ENCODE measurements at places on chromosomes 6 and 20. TPM values are rescaled to one million over a fixed set of nuclear protein-coding genes. Genes with fewer than 3 reads are reported as not detected.

GRCh38 chr6:38027685-38028373, 208.3 kb downstream of the ZFAND3 start:
- H3K36me3 ChIP-seq = no peaks in the 10 kb centered on the region
- no peak overlapping the region for H3K4me3 ChIP-seq
- no peaks in the 10 kb centered on the region for H3K4me1 ChIP-seq
- DNase-seq = no peak
- no peak overlapping the region for H3K27ac ChIP-seq

DNA sequence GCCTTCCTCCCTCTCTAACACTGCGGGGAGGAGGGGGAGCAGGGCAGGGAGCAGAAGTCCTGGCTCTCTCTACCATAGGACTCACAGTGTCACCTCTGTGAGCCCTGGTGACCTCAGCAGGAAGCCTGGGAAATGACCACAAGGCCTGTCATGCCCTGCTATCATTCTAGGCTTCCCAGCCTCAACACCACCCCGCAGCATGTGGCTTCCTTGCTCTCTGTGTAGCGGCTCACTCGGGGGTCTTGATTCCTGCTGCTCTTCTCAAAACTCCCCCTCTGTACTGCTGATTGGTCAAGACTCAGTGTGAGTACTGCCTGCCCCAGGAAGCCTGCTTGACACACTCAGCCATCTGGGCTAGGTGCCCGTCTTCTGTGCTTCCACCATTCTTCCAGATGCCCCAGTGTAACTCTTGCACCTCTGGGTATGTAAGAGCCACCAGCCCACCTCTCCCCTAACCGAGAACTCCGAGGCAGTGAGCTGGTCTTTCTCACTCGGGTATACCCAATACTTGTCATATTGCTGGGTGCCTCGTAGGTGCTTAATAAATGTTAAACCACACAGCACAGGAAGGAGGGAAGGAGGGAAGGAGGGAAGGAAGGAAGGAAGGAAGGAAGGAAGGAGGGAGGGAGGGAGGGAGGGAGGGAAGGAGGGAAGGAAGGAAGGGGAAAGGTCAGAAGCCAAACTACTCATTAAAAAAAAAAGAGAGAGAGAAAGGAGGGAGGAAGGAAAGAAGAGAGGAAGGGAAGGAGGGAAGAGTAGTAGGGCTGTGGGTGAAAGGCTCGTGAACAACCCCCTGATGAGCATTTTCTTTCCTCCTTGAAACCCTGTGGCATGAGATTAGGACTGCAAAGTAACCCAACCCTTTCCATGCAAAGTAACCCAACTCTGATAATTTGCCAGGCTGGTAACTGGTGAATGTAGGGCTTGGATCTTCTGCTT, 5.0 kb downstream of the MDFI start:
- no peak for DNase-seq
- no peak overlapping the region for H3K4me3 ChIP-seq
- no peaks in the 10 kb centered on the region for H3K36me3 ChIP-seq
- H3K27me3 ChIP-seq = peaks cover 21% of the 10 kb centered on the region

The DSP gene
- 6.0 TPM for total RNA-seq

The EIF6 gene
- 87.9 TPM for total RNA-seq

The PTPRT gene
- not detected for total RNA-seq

- no peak for DNase-seq
- H3K27me3 ChIP-seq = no peaks in the 10 kb centered on the region
- no peak overlapping the region for H3K4me3 ChIP-seq
- H3K27ac ChIP-seq = no peak overlapping the region
Observed at GRCh38 chr6:135383301-135383700, 114.2 kb downstream of the AHI1 start.

The MDFI gene
- total RNA-seq = 13.5 TPM

The SCUBE3 gene
- 1.3 TPM for total RNA-seq

The DYNLT1 gene
- 47.3 TPM for total RNA-seq

GRCh38 chr6:34143884-34144580, 1.9 kb downstream of the GRM4 start:
- DNase-seq = no peak
- H3K36me3 ChIP-seq = no peaks in the 10 kb centered on the region
- peaks cover 38% of the 10 kb centered on the region for H3K4me1 ChIP-seq

The TRMT11 gene
- total RNA-seq = 33.9 TPM

GRCh38 chr6:28258877-28259777, at the start of gene NKAPL:
Gene NKAPL (plus strand): TSS chr6:28259297. CDS start chr6:28259372, 75 bp downstream.
- DNase-seq = peak; percentile 33
- no peaks in the 10 kb centered on the region for H3K36me3 ChIP-seq
- H3K4me3 ChIP-seq = peak within 1 kb of the TSS; percentile 10
- no peaks in the 10 kb centered on the region for H3K27me3 ChIP-seq
- H3K4me1 ChIP-seq = peaks cover 9% of the 10 kb centered on the region

- H3K27ac ChIP-seq = no peak overlapping the region
- no peaks in the 10 kb centered on the region for H3K4me1 ChIP-seq
- peaks cover 32% of the 10 kb centered on the region for H3K27me3 ChIP-seq
Observed at GRCh38 chr6:41236276-41236675, 8.1 kb downstream of the TREML4 start.

DNA sequence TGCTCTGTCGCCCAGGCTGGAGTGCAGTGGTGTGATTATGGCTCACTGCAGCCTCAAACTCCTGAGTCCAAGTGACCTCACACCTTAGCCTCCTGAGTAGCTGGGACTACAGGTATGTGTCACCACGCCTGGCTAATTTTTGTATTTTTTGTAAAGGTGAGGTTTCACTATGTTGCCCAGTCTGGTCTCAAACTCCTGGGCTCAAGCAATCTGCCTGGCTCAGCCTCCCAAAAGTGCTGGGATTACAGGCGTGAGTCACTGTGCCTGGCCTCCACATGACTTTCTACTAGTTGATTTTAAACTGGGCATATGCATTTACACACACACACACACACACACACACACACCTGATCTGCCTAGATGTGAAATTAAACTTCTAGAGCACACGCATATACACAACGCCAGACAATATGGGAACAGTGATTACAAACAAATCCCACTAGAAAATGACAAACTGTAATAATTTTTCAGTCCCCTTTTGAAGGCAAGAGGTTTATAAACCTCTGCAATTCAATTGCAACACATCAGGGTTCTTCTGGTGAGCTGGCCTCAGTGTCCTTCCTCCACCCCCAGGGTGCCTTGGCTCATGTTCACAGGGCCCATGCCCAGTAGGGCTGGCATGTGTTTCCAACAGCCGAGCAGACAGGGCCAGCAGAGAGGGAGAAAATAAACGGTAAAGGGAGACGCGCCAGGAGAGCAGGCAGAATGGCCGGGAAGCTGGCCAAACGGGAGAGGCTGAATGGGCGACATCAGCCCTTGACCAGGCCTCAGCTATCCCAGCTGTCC, 31.2 kb downstream of the PARD6B start:
- H3K36me3 ChIP-seq = no peaks in the 10 kb centered on the region
- no peaks in the 10 kb centered on the region for H3K27me3 ChIP-seq
- no peak overlapping the region for H3K4me3 ChIP-seq
- no peaks in the 10 kb centered on the region for H3K4me1 ChIP-seq

The RIPPLY2 gene
- 0.21 TPM for total RNA-seq

DNA sequence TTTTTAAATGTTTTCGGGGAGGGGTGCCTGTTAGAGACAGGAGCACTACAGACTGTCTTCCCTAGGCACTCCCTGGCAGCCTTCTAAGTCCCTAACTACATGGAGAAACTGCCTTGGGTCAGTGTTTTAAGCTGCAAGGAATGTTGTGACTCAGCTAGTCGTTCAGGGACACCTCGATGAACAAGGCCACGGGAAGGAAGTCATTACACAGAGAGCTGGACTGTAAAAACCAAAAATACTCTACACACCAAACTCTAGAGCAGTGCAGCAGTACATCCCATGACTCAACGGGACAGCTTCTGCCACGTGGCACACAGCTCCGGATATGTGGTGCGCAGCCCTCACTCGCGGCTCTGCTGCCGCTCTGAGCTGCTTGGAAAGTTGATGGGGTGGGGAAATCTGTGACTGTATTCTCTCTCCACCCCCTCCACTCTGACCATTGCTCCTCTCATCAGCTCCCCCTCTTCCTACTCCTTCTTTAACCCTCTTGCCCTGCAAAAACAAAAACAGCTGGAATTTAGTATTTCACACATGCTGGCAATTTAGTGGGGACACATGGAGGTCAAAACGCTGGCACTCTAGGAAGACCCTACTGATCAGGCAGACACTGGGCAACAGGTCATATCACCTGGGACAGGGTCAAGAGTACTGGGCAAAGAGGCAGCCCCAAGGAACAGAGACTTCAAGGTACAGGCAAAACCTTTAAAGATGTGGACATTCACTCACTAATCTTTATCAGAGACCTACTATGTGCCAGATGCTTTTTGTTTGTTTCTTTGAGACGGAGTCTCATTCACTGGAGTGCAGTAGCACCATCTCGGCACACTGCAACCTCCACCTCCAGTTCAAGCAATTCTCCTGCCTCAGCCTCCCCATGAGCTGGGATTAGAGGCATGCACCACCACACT, 10.9 kb upstream of the LPIN3 start:
- H3K4me1 ChIP-seq = peaks cover 23% of the 10 kb centered on the region
- peak; percentile 73 for DNase-seq
- H3K4me3 ChIP-seq = no peak overlapping the region
- H3K27ac ChIP-seq = peak overlapping the region; percentile 78

The TREML1 gene
- 4.5 TPM for total RNA-seq

- DNase-seq = peak; percentile 69
- peak overlapping the region; percentile 70 for H3K27ac ChIP-seq
- no peaks in the 10 kb centered on the region for H3K27me3 ChIP-seq
- H3K4me3 ChIP-seq = peak overlapping the region; percentile 7
Observed at GRCh38 chr6:151071295-151071694, 168.5 kb upstream of the AKAP12 start.

DNA sequence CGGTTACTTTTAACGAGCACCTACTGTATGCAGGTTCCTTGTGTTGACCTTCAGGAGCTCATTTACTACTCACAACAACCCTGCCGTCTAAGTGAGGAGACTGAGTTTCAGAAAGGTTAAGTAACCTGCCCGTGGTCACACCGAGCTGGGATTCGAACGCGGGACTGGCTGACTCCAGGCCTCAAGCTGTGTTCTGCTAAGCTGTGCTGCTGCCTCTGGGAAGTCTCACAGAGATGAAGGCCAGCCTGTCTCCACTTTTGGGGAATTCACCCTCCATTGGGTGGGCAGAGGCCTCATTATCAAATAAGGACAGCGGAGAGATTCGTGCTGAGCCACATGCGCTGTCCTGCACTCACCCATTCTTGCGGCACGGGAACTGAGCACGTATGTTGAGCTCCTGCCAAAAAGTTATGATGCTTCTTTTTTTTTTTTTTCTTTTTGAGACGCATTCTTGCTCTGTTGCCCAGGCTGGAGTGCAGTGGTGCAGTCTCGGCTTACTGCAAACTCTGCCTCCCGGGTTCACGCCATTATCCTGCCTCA, 25.9 kb upstream of the MYT1 start:
- no peaks in the 10 kb centered on the region for H3K36me3 ChIP-seq
- peaks cover 22% of the 10 kb centered on the region for H3K27me3 ChIP-seq
- no peaks in the 10 kb centered on the region for H3K4me1 ChIP-seq

- H3K27me3 ChIP-seq = no peaks in the 10 kb centered on the region
- no peaks in the 10 kb centered on the region for H3K36me3 ChIP-seq
- H3K4me1 ChIP-seq = no peaks in the 10 kb centered on the region
- no peak for DNase-seq
Observed at GRCh38 chr6:3370361-3371221, 86.3 kb downstream of the SLC22A23 start.

DNA sequence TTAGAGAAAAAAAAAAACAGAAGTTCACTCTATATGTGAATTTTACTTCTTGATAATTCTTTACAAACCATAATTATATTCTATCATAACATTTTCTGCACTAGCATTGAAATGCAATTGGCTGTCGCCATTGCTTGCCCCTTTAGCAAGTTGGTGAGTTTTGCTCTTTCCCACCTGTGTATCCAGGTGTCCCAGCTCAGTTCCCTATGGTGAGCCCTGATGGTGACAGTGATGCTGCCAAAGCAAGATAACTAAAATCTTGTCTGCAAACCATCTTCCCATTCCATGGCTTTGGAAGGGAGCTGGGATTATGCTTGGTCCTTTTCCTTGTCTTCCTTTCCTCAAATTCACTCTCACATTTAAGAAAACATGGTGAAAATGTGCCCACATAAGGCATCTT, 429.6 kb downstream of the NKAIN2 start:
- H3K27ac ChIP-seq = no peak overlapping the region
- no peaks in the 10 kb centered on the region for H3K4me1 ChIP-seq
- no peak for DNase-seq
- no peaks in the 10 kb centered on the region for H3K36me3 ChIP-seq
- no peaks in the 10 kb centered on the region for H3K27me3 ChIP-seq

GRCh38 chr6:142409794-142410193, 108.0 kb downstream of the ADGRG6 start:
- no peak overlapping the region for H3K4me3 ChIP-seq
- DNase-seq = no peak
- H3K36me3 ChIP-seq = no peaks in the 10 kb centered on the region
- H3K27me3 ChIP-seq = no peaks in the 10 kb centered on the region

The HLA-DOA gene
- 3.0 TPM for total RNA-seq

GRCh38 chr6:168804331-168804730, 363.3 kb downstream of the SMOC2 start:
- no peak overlapping the region for H3K27ac ChIP-seq
- H3K36me3 ChIP-seq = no peaks in the 10 kb centered on the region
- no peaks in the 10 kb centered on the region for H3K27me3 ChIP-seq
- no peak for DNase-seq
- H3K4me1 ChIP-seq = no peaks in the 10 kb centered on the region

DNA sequence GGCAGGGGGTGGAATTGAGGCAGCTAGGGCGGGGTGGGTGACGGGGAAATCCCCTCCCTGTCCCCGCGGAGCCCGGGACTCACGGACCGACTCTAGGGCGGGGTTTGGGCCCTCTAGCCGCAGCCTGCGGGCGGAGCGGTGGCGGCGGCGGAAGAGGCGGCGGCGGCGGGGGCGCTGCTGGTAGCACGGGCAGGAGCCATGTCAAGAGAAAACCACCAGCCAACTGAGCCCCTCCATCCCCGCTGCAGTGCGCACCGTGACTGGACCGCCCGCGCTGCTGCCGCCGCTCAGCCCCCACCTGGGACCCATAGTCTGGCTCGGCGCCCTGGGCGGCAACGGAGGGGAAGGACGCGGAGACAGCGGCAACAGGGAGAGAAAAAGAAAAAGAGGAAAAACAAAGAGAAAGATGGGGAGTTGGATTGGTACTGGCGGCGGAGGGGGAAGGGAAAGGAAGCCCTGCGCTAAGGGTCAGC, 1.2 kb upstream of the C6orf62 start:
- no peak for DNase-seq
- H3K4me1 ChIP-seq = no peaks in the 10 kb centered on the region
- H3K36me3 ChIP-seq = peaks cover 15% of the 10 kb centered on the region
- H3K4me3 ChIP-seq = peak overlapping the region; percentile 69

DNA sequence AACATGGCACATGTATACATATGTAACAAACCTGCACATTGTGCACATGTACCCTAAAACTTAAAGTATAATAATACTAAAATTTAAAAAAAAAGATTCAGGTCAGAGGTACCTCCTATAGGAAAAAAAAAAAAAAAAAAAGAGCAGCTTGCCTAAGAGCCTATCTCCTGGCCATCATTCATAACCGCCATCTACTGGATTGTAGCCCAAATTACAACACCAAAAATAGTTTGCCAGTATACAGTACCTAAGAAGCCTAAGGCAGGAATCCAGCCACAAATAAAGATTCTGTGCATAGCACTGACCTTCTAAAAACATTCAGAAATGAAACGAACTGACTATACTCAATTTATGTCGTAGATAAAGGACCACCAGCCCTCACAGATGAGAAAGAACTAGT, 438.4 kb upstream of the ADGRB3 start:
- DNase-seq = no peak
- no peaks in the 10 kb centered on the region for H3K4me1 ChIP-seq
- no peaks in the 10 kb centered on the region for H3K36me3 ChIP-seq
- H3K27me3 ChIP-seq = no peaks in the 10 kb centered on the region
- no peak overlapping the region for H3K4me3 ChIP-seq

GRCh38 chr6:99066044-99066443, 118.3 kb upstream of the FBXL4 start:
- no peaks in the 10 kb centered on the region for H3K27me3 ChIP-seq
- H3K27ac ChIP-seq = no peak overlapping the region
- H3K4me1 ChIP-seq = no peaks in the 10 kb centered on the region
- DNase-seq = no peak
- no peaks in the 10 kb centered on the region for H3K36me3 ChIP-seq
